ENCODE measurements at places on chromosomes 11 and 22.
A peak's percentile ranks its signal among the peaks of the same experiment; 100 is the strongest.

- no peak for DNase-seq
Measured at GRCh38 chr22:44409211-44409973, 88.6 kb downstream of the RTL6 start.

DNA sequence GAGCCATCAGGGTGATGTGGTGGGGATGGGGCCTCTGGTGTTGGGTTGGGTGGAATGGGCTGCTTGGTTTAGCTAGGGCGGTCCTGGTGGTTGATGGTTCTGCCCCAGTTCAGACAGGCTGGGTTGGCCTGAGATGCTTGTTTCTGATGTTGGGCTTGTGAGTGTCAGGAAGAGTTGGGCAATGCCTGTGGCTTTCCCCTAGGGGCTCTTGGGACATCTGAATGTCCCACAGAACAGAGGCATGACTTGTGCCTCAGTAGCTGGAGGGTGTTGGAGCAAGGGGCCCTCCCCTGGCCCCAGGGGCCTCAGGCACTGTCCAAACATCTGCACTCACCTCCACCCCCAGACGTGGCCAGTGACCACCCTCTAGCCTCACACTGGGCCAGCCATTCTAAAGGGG lies 14.0 kb upstream of the CTSD start:
- DNase-seq, result peak; percentile 70

GRCh38 chr22:17576470-17576869 lies 13.2 kb downstream of the SLC25A18 start:
- no peak for DNase-seq

DNA sequence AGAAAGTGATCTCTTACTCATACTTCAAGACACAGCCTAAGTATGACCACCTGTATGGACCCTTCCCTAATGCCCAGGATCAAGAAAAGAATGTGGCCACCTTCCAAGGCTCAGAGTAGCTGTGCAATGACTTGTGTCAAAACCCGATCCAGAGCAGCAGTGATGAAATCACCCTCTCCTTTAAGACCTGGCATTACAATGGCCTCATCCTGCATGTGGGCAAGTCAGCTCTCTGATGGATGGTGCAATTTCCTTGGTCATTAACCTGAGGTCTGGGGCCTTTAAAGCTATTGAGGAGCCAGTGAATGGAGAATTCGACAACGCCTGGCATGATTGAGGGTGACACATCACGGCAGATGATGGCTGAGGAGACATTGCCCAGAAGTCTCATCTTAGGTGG lies 9.1 kb upstream of the TUBA8 start:
- DNase-seq, result no peak

GRCh38 chr22:29348041-29348440 lies 32.5 kb upstream of the RASL10A start:
- DNase-seq, result no peak

DNA sequence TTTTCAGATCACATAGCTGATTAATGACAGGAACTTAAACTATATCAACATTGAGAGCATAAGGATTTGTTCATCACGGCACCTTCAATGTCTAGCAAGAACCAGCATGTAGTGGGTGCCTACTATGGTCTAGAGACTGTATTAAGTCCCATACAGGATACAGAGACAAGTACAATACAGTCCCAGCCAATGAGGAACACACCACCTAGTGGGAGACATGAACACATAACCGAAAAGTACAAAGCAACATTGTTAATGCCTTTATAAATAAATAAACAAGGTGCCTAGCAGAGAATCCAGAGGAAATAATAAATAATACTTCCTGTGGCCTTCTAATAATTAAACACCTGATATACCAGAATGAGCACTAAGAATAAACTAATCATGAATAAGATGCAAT lies 87.7 kb upstream of the OPCML start:
- DNase-seq, result no peak

DNA sequence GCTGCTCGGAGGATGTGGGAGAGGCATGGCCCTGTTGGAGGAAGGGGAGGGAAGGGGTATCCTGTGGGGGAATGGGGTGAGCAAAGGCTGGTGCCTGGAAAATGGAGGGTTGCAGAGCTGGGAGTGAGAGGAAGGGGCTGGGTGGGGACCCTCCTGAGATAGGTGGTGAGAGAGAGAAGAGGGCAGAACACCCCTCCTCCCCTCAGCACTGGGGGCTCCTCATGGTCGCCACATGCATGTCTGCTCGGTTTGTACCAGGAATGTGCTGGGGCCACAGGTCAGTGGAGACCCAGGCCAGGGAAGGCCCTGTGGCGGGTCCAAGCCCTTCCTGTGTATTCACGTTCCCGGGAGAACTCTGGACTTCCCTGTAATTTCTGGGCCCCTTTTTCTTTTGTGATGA lies 27.8 kb upstream of the ACR start:
- no peak for DNase-seq

DNA sequence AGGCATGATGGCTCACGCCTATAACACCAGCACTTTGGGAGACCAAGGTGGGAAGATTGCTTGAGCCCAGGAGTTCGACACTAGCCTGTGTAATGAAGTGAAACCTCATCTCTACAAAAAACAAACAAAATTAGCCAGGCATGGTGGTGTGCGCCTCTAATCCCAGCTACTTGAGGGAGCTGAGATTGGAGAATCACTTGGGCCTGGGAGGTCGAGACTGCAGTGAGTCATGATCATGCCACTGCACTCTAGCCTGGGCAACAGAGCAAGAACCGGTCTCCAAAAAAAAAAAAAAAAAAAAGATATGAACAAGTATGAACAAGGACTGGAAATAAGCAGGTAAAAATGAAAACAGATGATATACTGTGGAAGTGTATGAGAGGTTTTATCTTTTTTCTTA lies 54.1 kb upstream of the SOX6 start:
- no peak for DNase-seq

DNA sequence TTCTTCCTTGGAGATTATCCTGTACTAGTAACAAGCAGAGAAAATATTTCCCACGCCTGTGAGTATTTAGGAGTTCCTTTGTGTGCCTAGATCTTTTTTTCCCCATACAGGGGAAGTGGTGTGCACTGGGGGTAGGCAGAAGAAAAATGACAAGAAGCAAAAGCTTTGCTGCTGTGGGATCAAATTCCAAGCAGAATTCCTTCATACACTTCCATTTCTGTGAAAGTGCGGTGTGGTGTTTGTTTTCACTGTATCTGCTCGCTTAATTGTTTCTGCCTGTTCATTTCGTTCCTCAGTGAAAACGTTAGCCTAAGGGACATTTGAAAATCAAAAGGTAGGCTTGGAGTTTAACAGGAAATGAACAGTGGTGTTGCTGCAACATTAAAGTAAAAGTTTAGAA lies 47.9 kb downstream of the BLID start:
- DNase-seq, result no peak

DNA sequence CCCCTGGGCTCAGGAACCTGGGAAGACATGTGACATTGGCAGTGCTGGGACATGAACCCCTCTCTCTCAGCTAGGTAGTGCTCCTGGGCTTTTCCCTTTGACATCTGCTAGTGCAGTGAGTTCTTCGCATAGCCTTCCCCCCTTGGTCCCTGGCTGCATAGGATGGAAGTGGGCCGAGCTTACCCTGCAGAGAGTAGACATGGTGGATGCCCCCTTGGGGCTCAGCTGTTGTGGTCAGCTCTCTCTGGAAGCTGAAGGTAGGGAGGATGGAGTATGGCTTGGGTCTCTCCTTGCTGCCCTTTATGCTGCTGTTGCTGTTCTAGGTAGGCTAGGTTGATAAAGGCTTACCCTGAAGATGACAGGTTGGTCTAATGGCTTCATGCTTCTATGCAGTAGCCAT lies 92.1 kb downstream of the ZBTB16 start:
- no peak for DNase-seq

DNA sequence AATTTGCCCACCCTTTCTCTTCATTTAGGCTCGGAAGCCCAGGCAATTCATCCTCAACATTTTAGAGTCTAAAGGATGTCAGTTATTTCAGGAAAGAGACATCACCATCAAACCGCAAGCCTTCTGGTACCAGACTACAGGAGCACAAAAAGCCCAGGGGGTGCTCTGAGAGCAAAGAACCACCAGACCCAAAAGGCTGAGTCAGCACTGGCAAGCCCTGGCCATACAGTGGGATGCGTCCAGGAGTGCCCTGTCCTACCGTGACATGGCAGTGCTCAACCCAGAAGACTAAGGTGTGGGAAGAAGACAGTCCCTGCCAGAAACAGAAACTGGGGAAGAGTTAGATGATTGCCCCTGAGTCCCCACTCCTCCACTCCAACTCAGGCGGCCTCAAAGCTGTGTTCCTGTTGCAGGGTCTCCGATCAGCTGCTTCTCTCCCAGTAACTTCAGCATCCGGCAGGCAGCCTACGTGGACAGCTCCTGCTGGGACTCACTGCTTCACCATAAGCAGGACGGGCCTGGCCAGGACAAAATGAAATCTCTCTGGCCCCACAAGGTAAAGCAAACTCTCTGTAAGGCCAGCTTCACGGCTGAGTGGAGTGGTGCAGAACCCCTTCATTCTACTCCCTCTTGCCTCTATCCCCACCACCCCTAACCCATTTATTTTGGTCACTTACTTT lies 1.5 kb downstream of the PANX3 start:
- no peak for DNase-seq

DNA sequence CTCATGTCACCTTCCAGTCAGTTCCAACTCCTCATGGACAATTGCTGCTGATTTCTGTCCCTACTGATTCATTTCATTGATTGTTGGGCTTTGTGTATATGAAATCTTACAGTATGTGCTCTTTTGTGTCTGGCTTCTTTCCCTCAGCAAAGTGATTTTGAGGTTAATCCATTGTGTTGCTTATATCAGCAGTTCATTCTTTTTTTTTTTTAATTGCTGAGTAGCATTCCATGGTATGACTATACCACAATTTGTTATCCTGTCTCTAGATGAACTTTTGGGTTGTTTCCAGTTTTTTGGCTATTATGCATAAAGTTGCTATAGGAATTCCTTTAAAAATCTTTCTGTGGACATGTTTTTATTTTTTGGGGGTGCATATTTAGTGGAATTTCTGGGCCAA lies 59.9 kb downstream of the NXPE1 start:
- no peak for DNase-seq

DNA sequence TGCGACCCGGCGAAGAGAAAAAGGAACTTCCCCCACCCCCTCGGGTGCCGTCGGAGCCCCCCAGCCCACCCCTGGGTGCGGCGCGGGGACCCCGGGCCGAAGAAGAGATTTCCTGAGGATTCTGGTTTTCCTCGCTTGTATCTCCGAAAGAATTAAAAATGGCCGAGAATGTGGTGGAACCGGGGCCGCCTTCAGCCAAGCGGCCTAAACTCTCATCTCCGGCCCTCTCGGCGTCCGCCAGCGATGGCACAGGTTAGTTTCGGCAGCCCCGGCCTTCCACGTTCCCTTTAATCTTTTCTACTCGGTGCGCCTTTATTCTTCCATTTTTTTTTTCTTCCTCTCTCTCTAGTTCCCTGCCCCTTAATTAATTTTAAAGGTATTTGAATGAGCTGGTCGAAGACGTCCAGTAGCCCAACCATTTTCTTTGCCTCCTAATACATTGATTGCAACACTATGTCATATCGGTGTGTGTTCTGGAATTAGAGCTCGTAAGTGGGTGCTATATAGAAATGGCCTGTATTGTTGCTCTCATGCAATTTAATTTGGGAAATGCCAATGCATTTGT lies 537 bp downstream of the EP300 start:
- peak; percentile 40 for DNase-seq

DNA sequence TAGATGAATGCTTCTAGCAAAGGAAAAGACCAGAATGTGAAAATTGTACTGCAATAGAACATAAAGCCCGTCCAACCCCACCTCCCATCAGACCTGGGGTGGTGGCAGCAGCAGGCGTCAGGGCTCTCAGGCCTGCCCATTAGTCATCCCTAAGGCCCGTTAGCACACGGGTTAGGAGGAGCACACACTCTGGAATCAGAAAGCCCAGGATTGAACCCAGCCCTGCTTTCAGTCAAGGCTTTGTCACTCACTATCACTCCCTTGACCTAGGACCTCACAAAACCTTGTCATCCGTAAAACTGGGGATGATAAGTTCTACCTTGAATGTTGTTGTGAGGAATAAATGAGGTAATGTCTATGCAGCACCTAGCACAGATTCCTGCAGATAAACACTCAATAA lies 26.9 kb downstream of the MICAL3 start:
- DNase-seq, result no peak

DNA sequence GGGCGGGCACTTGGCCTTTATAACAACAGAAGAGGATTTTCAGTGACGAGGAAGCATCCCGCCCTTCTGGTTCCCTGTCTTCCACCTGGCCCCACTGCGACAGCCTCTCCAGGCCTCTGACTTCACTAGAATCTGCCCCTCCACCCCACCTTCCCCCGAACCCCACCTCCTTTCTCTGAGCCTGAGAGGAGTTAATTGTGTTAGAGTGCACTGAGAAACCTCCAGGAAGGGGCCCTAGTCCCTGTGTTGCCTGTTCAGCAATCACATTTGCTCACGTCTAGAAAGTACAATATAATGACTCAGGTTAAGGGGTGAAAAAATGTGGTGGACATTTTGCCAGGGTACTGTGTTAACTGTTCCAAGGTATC lies 38.8 kb downstream of the PTPRJ start:
- no peak for DNase-seq

GRCh38 chr11:77377734-77378133 lies 76.2 kb upstream of the GDPD4 start:
- peak; percentile 9 for DNase-seq

GRCh38 chr11:34395916-34396550 lies 38.2 kb upstream of the ABTB2 start:
- DNase-seq, result no peak

DNA sequence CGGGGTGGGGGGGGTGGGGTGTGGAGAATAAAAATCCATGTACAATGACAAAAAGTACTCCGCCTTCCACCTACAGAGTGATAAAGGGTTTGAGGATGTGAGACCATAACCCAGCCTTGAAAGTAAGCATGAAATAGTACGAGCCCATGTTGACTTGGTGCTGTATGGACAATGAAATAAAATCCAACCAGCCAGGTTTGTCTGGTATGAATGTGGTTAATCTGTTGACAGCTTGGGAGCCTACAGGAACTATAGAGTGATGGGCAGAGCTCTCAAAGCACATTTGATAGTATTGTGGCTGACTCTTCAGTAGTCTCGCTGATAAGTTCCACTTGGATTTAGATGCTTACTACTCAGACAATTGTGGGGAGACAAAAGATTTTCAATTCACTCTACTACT lies 48.8 kb upstream of the CD44 start:
- DNase-seq, result no peak

GRCh38 chr22:17349172-17349571 lies 20.1 kb upstream of the CECR2 start:
- no peak for DNase-seq

DNA sequence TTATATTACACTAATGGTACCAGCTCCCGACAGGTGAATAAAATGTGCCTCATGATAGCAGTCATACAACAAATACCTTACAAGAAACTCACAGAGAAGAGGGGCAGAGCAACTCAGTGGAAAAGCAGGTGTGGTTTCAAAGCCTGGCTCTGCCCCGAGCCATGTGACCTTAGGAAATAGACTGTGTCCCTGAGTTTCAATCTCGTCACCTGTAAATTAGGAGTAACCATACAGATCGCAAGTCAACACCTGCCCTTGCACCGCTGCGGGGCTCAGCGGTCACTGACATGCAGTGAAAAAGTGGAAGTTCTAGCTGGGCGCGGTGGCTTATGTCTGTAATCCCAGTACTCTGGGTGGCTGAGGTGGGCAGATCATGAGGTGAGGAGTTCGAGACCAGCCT lies 11.9 kb upstream of the MRTFA start:
- no peak for DNase-seq

Data from inflammatory macrophage (primary cell).